ENCODE measurements at places on chromosomes 12 and 14.

- DNase-seq: no peak
Observed at GRCh38 chr12:126534495-126534894, 1469.3 kb downstream of the AACS start.

- no peak for DNase-seq
Observed at GRCh38 chr12:52197371-52198231, 5.8 kb upstream of the KRT80 start.

DNA sequence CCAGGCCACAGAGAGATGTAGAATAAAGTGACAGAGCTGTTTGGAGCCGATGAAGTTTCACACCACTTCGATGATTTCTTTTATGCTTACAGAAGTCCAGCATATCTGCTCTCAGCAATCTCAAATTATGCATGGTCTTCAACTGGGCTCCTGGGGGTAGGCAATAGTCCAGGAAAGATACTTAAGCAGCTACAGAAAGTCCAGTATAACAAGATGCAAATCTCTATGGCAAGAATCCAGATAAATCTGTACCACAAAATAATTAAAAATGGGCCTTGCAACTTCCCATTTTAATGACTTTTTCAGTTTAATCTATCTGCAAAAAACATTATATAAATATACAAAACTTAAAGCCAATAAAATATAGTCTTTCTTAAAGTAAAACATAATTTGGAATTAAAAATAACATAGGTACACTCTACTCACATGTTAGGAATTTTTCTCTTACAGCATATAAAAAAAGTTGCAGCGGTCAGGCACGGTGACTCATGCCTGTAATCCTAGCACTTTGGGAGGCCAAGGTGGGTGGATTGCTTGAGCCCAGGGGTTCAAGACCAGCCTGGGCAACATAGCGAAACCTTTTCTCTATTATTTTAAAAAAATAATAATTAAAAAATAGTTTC, 20.5 kb upstream of the RAD51AP1 start:
- no peak for DNase-seq

GRCh38 chr12:2212971-2213869, 160.4 kb downstream of the CACNA1C start:
- DNase-seq: no peak

DNA sequence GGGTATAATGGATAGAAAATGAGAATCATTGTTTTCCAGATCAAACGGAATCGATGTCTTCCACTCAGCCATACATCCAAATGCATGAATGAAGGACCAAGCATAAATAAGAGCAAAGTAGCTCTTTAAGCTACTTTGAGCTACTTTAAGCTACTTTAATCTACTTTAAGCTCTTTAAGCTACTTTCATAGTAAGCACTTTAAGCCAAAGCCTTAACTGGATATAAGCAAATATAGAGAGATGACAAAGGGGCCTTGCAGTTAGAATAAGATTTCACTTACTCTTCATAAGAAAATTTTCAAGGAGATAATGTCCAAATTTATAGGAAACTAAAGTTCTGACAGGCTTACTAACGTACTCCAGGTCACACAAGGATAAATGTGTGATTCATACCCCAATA, 355.6 kb upstream of the KITLG start:
- DNase-seq: no peak

GRCh38 chr14:36553656-36554260, 28.7 kb downstream of the NKX2-8 start:
- no peak for DNase-seq

DNA sequence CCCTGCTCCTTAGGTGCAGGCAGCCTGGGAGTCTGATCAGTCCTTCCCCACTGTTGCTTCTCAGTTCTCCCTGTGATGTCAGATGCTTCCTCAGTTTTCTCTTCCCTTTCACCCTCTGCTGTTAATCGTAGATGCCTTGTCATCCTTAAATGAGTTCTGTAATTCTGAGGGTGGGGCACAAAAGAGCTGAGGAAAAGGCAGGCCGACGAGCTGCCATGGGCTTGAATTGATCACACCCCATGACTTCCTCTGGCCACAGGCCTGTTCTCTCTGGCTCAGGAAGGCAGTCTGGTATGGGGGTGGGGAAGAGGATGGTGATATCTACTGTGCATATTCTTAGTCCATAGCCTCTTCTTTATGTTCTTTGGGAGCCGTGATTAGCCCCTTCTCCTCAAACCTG, 5.2 kb upstream of the AP1G2 start:
- DNase-seq: no peak

DNA sequence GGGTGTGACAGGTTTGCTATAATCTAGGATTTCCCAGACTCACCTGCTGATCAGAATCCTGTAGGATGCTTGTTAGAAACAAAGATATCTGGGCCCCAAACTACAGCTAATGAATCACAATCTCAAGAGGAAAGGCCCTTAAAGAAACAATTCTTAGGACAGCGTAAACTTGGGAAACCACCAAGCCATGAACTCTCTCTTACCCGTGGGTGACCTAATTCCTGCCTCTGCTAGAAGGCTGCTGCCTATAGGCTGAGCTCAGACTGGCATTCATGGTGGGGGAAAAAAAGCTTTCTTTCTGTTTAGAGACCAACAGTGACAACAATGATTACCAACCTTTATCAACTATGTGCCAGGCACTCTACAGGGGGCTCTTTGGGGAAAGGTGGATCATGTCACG, 213.9 kb upstream of the FKBP4 start:
- no peak for DNase-seq
